Astrocyte of the spinal cord (primary cell): ENCODE measurements at places on chromosomes 2 and 18.

- DNase-seq: no peak
Observed at GRCh38 chr2:106975641-106976040, 89.7 kb upstream of the ST6GAL2 start.

DNA sequence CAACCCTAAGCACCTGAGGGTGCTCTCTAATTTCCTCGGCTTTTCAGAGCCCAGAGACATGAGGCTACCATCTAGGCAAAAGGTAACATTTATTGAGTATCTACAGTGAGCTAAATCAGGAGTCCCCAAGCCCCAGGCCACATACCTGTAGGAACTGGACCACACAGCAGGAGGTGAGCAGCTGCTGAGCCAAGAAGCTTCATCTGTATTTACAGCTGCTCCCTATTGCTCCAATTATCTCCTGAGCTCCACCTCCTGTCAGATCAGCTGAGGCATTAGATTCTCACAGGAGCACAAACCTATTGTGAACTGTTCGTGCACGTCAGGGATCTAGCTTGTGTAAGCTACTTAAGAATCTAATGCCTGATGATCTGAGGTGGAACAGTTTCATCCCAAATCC lies 70.2 kb downstream of the RND3 start:
- DNase-seq: no peak

DNA sequence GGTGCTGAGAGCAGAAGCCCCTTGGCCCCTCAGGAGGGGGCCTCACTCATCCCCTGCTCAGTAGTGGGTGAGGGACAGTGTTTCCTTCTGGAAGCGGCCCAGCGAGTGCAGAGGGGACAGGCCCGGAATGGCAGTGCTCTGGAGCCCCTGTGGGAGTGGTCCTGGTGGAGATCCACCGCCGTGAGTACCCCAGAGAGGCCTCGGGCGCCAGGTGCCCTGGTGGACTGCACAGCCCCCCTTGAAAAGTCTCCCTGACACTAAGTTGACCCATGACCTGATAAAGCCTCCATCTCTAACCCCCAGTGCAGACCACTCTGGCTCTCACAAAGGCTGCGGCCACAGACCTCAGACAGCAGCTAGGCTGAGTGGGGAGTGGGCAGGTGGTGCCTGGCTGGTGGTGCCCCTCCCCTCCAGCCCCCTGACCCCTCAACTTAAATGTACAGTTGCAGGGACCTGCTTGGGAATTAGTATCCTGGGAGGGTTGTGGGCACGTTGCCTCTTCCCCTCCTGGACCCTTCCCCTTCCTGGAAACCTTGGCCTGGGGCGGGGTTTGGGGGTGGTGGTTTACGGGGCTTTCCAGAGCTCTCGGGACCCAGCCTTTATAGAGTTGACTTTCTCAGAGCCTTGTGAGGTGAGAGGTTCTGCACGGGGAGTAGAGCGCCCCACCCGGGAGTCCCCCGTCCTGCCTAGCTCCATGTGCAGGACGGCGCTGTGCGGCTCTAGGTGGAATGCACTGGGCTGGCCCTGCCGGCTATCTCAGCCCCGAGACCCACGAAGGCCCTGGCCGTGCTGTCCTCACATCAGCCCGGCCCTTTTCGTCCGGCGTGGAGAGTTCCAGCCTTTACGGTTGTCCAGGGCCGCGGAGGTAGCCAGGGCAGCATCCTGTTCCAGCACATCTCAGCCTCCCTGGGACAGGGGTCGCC lies 62.7 kb downstream of the RTP5 start:
- no peak for DNase-seq

DNA sequence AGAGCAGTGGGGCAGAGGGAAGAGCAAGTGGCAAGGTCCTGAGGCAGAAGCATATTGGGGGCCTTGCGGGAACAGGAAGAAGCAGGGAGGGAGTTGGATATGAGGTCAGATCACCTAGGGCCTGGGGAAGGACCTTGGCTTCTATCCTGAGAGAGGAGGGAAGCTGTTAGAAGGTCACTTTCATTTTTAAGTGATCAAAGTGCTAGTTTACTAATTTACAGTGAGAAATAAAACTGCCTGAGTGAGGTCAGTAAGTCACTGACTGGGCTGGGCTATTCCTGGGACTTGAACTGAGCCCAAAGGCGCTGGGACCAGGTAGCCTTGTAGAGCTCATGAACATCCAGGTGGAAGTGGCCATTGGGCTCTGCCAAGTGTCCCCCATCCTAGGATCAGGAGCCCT lies 76.6 kb upstream of the B3GNT7 start:
- DNase-seq: no peak

GRCh38 chr2:112547333-112547732 lies 5.1 kb downstream of the POLR1B start:
- peak; percentile 9 for DNase-seq
